Activated naive CD4-positive, alpha-beta T cell (primary cell): ENCODE measurements at places on chromosomes 3 and 15.

- no peak for DNase-seq
Measured at GRCh38 chr3:186487819-186488218, 56.4 kb downstream of the CRYGS start.

GRCh38 chr15:75349851-75350588 lies 3.2 kb downstream of the NEIL1 start:
- DNase-seq = peak; percentile 54

DNA sequence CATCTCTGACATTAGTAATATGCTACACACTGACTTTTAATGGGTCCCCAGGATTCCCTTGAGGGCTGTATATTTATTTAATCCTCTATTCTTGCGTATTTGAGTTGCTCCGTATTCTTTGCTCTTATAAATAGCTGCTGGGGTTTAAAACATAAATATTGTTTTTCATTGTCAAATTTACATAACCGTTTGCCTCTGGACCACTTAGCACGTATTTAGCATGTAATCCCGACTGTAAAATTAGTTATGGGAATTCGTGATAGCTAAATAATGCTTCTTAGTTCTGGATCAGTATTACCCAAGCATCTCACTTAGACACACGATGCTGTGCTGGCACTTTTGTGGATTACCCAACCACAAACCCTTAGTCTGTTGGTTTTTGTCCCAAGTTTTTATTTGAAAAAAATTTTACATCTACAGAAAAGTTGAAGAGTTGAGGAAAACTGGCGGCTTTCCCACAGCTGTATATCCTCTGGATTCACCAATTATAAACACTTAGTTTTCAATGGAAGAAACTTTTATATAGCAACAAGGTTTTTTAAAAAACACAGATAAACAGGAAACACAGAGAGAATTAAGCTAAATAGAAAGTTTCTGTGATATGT lies 296.8 kb upstream of the TPM1 start:
- no peak for DNase-seq

- no peak for DNase-seq
Measured at GRCh38 chr3:170049146-170050000, 11.6 kb downstream of the GPR160 start.

DNA sequence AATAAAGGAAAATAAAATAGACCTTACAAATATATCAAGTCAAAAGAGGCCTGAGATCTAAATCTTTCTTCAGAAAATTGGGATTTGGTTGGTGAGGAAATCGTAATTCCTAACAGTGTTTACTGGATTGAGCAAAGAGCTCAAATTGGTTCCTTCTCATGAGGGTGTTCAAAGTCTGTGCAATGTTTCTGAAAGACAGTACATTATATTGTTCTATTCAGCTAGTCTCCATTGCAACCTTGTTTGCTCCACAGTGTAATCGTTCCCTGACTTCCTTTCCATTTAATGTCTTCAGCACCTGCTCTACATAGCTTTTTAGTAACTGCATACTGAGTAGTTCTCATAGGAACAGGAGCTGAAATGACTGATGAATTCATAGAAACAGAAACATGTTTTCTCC lies 326.8 kb downstream of the SUCLG2 start:
- DNase-seq = no peak

DNA sequence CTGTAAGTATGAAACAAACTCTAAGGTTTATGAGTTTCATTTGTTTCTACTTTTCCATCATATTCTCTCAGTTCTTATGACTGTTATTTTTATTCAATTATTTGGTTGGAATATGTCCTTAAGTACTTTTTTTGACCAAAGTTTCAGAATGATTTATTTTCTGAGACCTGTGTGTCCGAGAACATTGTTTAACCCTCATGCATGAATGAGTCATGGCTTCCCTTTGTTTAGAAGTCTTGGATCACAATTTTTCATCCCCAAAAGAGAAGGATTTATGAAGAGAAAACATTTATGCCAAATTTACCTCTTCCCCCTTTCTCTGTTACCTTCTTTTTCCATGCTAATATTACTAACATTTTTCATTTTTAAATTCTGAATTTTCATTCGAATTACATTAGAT lies 518.0 kb upstream of the NR2F2 start:
- no peak for DNase-seq

GRCh38 chr3:45952456-45952855 lies 9.2 kb downstream of the CXCR6 start:
- no peak for DNase-seq

DNA sequence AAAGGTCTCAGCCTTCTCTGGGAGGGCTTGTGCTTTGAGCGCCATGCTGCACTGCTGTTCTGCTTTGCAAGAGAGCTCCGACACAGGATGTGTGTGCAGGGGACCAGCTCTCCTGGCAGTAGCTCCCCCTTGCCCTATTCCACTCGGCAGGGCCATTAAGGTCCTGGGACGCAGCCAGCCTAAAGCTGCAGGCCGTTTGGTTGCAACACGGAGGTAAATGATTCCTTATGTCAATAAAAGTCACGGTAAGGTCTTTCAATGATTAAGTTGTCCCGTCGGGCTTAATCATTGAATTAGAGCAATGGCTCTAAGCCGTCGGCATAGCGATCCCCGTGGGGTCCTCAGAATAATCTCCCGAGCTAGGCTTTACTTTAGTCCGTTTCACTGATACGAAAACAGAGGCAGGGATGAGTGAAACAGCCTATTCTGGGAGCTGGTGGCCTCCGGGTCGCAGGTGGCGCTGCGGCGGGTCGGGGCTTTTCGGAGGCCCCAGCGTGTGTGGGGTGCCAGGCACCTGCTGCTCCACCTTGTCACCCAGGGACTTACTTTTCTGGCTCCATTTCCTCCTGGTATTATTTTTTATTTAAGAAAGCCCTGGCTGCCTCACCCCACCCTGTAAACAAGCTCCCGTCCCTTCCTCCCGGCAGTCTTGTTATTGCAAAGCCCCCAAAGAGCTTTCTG lies 525.2 kb downstream of the OCA2 start:
- no peak for DNase-seq

DNA sequence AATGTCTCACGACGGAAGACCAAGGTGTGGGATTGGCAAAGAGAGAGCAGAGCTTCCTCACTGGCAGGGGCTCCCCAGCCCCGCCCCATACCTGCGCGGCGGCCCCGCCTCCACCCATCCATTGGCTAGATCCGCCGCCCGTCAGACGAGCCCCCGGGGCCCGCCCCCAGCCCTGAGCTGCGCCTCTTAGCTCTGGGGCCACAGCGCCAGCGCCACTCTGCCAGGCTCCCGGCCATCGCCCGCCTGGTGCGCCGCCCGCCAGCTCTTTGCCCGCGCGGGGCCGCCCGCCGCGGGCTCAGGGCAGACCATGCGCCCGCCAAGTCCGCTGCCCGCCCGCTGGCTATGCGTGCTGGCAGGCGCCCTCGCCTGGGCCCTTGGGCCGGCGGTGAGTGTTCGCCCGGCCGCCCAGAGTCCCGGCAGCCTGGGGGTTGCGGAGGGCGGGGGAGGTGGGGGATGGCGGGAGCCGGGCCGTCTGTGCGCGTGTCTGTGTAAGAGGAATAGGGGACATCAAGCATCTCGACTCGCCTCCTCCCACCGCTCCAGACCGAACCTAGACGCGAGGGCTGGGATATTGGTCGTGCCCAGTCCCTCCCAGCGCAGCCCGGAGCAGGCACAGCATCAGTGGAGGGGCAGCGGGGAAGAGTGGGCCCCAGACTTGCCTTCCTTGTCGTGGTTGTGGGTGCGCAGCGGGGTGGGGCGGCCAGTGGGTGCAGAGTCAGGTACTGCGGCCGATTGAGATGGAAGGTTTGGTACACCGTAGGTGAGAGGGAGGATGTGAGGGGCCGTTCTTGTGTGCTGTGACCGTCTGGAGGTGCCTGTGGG lies at the start of gene VIPR1:
Gene VIPR1, plus strand, starts transcription at position 215 of the 822 bp plus-strand sequence. Its CDS starts 93 bp downstream, at position 308.
- DNase-seq = peak; percentile 72

- DNase-seq = no peak
Measured at GRCh38 chr15:27095886-27096624, 125.1 kb downstream of the GABRG3 start.

DNA sequence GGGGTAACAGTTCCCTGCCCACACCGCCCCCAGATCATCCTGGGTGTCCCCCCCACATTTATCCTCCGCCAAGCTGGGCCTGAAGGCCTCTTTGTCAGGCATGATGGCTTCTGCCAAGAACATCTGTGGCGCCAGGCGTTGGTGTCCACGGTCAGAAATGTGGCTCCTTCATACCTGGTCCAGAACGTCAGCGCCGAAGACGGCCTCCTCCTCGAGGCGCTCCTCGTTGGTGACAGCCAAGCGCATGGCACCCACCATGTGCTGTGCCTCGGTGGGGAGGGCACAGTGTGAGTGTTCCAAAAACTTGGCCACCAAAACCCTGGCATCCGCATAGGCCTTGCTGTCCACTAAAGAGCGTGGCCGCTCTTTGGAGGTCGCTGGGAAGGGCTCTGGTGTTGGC lies 146.5 kb downstream of the NSMCE3 start:
- DNase-seq = no peak

DNA sequence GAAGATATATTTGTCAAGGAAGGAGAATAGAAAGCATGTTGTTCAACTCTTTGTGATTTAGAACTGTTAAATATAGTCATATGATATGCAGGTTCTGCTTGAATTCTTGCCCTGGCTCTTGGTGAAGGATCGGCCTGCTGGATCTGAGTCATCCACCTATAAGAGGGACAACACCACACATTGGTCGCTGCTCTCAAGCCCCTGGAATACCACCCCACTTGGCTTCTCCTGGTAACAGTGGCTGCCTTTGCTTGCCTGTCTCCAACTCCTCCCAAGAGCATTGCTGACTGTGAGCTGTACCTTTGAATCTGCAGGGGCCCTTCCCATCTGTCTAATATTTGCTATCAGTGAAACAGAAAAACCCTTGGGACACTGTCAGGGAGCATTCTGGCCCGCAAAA lies 78.9 kb upstream of the DGKG start:
- no peak for DNase-seq
